ENCODE measurements at places on chromosomes 7 and 10.
A peak's percentile ranks its signal among the peaks of the same experiment; 100 is the strongest.

DNA sequence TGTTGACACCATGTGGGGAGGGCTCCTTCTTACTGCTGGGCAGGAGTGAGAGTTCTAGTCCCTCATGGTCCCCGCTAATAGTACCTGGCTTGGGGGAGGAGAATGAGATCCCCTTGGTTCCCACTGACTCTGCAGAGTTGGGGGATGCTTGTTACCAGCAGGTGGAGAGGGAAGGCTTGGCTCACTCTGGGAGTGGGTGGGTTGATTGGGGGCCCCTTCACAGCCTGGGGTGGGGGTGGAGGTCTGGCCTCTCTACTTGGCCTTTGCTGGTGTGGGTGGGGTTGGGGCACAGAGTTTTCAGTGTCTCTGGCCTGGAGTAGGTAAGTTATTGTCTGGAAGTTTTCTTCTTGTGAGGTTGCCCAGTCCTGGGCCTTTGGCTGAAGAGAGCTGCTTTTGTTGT is 31.9 kb downstream of the ADCY1 start:
- no peak for DNase-seq

DNA sequence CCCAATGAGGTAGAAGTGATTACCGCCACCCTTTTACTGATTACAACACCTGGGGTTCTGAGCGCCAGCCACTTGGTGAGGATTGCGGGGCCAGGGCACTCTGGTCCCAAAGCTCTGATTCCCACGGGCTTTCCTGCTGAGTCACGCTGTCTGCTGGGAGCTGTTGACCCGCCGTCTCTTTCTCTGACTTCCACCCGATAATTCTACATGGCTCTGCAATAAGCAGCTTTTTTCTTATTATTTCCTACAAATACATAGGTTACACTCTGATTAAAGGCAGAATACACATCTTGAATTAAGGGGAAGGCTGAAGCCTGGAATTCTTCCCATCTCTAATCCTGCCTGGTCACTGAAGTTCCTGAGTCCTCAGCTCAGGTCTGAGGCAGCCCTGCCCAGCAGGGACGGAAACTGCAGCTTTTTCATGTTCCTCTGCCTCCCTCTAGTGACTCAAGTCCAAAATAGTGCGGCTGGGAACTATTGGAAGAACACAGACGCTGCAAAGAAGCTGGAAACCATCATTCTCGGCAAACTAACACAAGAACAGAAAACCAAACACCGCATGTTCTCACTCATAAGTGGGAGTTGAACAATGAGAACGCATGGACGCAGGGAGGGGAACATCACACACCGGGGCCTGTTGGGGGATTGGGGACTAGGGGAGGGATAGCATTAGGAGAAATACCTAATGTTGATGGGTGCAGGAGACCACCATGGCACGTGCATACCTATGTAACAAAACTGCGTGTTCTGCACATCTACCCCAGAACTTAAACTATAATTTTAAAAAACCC is 178.3 kb downstream of the PRKCQ start:
- DNase-seq = peak; percentile 48

DNA sequence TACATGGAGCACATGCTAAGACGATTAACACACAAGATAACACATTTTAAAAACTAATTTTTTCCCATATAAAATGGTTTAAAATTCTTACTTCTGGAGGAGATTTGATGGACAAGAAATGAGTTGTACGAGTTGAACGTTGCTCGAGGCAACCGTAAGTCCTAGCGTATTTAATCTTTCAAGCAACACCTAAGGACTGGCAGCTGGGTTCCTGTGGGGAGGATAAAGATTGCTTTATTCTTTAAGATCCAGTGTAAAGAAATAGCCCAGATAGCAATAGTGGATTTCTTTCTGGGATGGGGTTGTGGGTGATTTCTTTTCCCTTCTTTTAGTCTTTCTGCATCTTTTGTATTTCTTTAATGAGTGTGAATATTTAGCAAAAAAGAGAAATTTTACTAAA is 9.8 kb downstream of the TBXAS1 start:
- no peak for DNase-seq

DNA sequence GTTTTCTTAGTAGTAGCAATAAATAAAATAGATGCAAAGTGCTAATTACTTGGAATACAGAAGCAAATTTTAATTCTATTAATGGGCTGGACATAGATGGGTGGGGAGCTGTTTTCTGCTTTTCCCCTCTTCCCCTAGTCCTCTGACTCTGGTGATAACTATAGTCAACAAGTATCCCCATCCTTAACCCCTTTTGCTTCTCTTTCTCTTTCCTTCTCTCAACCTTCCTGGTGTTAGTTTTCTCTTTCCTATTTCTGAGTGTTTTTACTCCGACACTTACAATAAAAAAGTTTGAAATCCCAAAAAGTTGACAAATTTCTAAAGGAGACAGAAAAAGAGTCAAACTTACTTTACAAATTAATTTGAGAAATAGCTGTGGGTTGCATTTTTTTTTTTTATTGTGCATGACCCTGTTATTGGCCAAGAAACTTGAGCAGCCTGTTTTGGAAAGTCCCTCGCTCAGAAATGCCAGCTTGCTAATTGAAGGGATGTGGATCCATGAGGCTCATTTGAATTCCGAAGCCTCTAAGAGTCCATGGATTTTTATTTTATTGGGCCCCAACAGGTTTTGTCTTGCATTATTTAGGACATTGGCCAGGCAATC is 2.4 kb downstream of the FAS start:
- no peak for DNase-seq

GRCh38 chr10:118026936-118027335 is 19.8 kb downstream of the RAB11FIP2 start:
- DNase-seq = no peak

- no peak for DNase-seq
Observed at GRCh38 chr10:95290461-95291364, at the start of gene PDLIM1. PDLIM1 (minus strand) TSS chr10:95291003; CDS start chr10:95290915, 88 bp downstream.

DNA sequence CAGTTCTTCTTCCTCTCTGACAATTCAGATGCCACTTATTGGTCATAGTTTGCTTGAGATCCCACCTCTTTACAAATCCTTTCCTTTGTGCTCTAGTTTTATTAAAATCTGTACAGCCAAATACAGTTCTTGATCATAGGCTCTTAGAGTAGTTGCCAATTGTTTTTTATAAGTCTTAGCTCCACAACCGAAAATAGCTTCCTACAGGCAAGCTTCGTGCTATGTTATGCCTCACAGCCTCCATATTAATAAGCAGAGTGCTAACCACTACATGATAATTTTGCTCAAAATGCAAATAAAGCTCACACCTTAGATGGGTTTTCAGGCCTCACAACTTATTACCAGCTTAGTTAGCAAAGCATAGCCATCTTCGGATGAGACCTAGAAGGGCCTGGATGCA is 688.9 kb downstream of the MAGI2 start:
- DNase-seq = no peak

- DNase-seq = no peak
Observed at GRCh38 chr7:116783666-116784318, 78.6 kb upstream of the CAPZA2 start.

GRCh38 chr10:104255311-104255981 is 754 bp downstream of the GSTO1 start:
- no peak for DNase-seq

DNA sequence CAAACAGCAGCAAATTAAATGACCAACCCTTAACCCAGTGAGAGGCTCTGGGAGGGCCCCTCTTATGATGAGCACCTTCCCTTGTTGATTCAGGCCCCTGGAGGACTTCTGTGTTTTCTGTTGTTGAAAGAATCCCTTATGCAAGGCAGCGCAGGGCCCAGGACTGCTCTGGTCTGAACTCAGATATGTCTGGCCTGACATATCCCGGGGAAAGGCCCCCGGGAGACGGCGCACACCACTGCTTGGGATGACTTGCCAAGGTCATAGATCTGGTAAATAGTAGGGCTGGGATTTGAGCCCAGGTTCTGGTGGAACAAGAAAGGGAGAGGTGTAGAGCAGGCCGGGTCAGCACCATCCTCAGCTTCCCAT is 124.0 kb downstream of the AOAH start:
- DNase-seq = no peak
